ENCODE measurements at places on chromosomes 2 and 18.

GRCh38 chr2:9165625-9166024, 41.0 kb upstream of the ASAP2 start:
- DNase-seq = no peak

GRCh38 chr2:236501026-236501425, 68.6 kb upstream of the ACKR3 start:
- no peak for DNase-seq

DNA sequence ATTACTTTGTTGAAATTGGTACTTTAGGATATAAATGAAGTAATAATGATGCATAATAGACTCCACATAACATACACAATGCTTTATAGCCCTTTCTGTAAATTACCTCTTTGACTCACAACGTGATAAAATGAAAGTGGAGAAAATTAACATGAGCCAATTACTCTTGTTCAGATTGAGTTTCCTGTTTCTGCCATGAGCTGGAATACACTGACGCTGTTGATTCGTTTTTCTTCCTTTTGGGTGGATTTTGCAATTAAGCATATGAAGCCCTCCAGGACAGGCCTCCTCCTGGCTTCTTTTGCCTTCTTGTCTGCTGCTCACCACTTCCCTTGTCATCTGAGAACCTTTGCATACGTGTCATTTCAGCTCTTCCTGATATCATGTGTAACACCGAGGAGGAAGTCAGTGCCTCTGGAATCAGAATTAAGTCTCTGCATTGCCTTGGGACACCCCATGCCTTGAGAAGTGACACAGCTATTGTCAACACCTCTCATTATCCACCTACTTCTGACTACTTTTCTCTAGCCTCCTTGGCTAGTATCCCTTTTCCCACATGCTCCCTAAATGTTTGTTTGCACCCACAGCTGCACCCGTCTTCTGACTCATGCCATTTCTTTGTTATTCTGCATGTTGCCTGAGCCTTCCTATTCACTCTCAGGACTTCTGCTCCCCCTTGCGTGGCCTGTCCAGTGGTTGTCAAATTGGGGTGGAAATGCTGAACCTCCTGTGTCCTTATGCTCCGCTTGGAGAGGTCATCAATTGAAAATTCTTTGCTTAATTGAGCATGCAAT, 134.1 kb downstream of the FMNL2 start:
- DNase-seq = no peak

GRCh38 chr2:105400138-105400540, 1.3 kb upstream of the FHL2 start:
- no peak for DNase-seq

GRCh38 chr2:151051574-151052220, 210.0 kb downstream of the RBM43 start:
- no peak for DNase-seq

GRCh38 chr18:36942264-36942663, 113.3 kb downstream of the KIAA1328 start:
- no peak for DNase-seq

- no peak for DNase-seq
Measured at GRCh38 chr2:41856946-41857345, 190.9 kb upstream of the PKDCC start.

Measured in tibial artery (tissue), 4 donors.